ENCODE measurements at places on chromosomes 7 and 10. TPM values are rescaled to one million over a fixed set of nuclear protein-coding genes. Genes with fewer than 3 reads are reported as not detected.

RBP4 gene
- 9.4 TPM for total RNA-seq

PMS2 gene
- 7.4 TPM for total RNA-seq

INA gene
- not detected for total RNA-seq

ATP6V0E2 gene
- 12.2 TPM for total RNA-seq

ADCY1 gene
- 3.3 TPM for total RNA-seq

NEBL gene
- total RNA-seq, result 4.3 TPM

MBL2 gene
- not detected for total RNA-seq

HTR5A gene
- total RNA-seq, result not detected

- DNase-seq, result no peak
Measured at GRCh38 chr7:289209-289755, 688 bp upstream of the FOXL3 start.

DNA sequence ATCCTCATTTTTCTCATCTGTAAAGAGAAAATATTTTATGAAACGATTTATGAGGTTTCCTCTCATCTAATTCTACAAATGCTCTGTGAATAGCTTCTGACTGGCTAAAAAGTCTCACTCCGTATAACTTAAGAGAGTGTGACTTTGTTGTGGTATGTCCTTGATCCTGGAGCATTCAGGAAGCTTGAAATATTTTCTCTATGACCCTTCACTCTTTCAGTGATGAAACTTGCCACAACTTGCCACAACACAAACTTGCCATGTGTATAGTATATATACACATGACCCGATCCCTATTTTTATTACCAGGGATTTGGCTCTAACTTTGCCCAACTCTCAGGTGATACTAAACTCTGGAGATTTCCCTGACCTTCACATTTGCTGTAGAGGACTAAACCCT is 74.1 kb downstream of the TES start:
- DNase-seq, result no peak

DNA sequence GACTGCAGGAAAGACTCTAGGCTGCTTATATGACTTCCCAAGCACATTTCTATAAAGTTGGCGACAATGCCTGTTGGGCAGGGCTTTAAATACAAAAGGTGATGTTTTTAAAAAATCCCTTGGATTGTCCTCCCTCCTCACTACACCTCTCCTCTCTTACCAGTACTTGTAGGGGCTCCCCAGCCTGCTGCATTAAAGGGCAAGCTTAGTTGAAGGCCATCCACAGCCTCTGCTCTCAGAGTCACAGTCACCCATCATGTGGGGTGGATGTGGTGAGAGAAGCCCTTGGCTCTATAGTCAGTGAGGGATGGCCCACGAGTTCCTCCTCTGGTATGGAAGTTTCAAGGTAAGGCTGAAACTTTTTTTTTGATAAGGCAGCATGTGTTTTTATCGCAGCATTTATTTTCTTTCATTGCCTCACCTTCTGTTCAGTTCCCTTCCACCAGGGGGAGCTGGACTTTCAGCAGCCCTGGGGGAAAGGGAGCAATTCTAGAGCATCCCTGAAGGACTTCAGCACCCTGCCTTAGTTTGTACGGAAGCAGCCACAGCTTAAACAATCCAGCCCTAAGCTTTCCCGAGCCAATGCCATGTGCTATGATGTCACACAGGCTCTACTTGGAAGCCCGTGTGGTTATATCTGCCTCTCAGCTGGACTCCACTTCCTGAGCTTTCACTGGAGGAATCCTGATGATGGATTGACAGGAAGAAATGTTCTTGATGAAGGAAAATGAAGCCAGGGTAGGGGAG is 131.9 kb downstream of the CALCR start:
- peak; percentile 37 for DNase-seq

- no peak for DNase-seq
Measured at GRCh38 chr7:78218051-78218450, 419.5 kb downstream of the PHTF2 start.

DNA sequence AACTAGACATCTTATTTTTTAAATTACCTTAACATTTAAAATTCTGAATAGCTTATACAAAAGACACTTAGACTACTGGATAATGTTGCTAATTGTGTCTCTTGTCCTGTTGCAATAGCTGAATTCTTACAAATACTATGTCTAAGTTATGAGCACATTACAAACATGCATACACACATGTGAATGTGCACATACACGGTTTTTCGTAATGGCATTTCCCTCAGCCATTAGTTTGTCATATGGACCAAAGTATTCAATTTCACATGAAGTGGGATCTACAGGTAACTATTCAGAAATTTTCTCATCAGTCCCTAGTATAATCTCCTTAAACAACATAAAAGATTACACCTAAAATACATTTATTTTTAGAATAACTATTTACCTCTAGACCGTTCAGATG is 178.6 kb upstream of the BET1 start:
- no peak for DNase-seq

- no peak for DNase-seq
Measured at GRCh38 chr10:129075927-129076326, 391.1 kb upstream of the MGMT start.

- DNase-seq, result peak; percentile 75
Measured at GRCh38 chr7:38169847-38170246, 8.2 kb upstream of the STARD3NL start.

DNA sequence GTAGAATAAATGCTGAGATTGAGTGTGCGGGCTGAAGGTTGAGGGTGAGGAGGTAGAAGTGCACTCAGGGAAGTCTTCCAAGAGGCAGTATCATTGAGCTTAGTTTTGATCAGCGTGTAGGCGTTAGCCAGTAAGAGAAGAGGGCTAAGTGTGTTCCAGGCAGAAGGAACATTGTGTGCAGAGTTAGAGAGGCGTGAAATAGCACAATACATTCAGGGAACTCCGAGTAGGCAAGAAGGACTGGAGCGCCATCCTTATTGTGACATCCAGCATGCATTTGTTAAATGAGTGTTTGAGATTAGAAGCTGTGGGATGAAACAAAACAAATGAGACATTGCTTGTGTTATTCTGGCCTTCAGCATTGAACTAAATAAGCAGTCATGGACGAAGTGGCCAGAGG is 140.9 kb upstream of the MKLN1 start:
- no peak for DNase-seq

- no peak for DNase-seq
Measured at GRCh38 chr7:116273283-116273917, 63.1 kb downstream of the TES start.

DNA sequence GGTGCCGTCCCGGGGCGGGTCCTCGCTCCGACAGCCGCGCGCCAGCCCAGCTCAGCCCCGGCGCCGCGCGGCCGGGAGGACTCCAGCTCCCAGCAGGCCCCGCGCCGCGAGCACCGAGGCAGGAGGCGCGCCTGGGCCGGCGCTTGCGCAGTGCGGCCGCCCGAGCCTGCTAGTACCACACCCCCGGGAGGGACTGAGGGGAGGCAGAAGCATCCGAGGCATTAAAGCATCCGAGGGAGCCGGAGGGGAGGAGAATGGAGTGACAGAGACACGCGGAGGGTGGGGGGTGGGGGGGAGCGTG is at the start of gene GRK5:
GRK5 (plus strand) TSS at position 206 of the 301 bp plus-strand sequence. CDS start 347 bp downstream, outside the sequence.
- peak; percentile 97 for DNase-seq

DNA sequence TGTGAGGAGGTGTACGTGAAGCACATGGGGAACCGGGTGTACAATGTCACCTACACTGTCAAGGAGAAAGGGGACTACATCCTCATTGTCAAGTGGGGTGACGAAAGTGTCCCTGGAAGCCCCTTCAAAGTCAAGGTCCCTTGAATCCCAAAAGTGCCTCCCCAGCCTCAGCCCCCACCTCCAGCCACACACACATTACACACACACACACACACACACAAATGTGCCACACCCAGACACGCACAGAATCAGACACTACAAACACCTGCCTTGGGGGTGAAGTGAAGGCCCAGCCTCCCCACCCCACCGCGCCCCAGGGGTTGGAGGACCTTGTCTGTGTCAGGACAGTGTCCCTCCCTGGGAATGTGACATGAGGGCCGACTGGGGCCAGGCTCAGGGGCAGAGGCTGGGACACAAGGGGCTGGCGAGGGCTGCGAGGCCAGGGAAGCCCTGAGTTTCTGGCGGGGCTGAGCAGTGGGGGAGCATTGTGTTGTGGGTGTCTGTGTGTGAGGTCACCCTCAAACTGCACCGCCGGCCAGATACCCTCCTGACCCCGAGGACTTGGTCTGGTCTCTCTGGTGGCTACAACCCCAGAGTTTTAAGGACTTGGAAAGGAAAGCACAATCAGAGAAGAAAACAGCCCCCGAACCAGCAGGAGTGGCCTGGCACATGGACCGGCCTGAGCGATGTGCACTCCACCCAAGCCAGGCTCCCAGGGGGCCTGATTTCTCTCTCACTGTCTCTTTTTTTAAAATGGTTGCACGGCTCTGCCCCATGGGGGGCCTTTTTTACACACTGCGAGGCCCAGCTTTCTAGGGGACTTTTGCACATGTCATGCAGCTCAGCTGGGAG is 4.0 kb upstream of the ATP6V1F start:
- DNase-seq, result no peak

- no peak for DNase-seq
Measured at GRCh38 chr7:105189859-105190492, 176.0 kb downstream of the KMT2E start.

DNA sequence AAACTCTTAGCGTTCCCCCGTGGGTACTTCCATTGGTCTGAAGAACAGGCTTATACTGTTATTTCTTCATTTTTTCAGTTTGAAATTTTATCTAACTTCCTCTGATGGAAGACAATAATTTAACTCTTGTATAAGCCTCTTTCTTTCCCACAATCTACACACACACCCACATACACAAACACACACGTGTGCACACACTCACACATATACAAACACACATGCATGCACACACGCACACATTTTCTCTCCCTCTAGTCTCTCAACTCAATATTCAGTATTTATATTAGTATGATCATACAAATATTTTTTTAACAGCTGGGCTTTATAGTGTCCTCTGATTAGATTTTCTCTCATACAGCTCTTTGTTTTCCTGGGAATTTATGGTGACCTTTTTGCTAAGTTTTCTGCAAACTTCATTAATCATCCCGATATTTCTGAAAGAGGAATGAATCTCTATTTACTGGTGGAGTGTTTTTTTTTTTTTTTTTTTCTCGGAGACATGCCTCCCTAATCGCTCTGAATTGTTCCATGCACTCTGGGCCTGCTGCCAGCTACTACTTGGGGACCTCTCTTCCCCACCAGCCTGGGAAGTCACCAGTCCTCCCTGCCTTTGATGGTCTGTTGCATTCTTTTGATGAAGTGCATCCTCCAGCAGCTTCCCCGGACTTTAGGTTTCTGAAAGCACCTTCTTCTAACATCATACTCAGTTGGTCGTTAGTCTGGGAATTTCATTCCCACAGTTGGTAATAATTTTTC is 75.5 kb downstream of the ZNF777 start:
- no peak for DNase-seq

DNA sequence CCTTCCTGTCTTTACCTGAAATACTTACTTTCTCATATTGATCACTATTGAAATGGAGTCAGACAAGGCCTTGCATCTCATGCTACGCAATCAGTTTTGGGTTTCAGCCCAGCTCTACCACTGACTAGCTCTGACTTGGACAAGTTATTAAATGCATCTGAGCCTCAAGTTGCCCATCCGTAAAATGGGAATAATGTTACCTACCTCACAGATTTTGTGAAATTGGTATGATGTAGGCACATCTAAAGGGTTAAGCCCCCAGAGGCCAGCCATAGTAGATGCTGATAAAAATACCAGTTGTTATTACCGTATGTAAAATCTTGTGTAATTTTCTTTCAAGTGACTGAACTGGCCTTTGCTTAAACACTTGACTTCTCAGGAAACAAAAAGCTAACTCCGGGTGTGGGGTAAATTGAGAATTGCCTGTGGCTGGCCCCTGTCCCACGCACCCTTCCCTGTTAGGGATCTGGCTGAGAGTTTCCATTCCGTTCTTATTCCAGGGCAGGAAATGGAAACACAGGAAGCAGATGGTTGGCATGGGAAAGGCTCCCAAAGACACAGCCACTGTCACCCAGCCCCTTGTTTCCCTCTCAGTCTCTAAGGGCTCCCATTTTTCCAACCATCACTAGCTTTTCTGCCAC is 7.5 kb downstream of the DUSP5 start:
- DNase-seq, result no peak

- DNase-seq, result no peak
Measured at GRCh38 chr10:251982-252582, 116.8 kb downstream of the ZMYND11 start.

Data from aorta (tissue), 5 donors.